Smooth muscle cell of the brain vasculature (primary cell): ENCODE measurements at places on chromosomes 5 and 9.

DNA sequence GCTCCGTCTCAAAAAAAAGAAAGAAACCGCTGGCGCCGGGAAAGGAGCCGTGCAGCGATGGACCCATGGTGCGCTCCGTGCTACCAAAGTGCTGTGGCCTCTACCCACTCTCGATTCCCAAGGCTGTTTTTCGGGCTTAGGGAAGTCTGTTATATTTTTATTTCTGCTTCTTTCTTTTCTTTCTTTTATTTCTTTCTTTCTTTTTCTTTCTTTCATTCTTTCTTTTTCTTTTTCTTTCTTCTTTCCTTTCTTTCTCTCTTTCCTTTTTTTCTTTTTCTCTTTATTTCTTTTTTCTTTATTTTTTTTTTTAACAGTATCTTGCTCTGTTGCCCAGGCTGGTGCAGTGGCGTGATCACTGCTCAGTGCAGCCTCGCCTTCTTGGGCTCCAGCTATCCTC is 87.5 kb downstream of the ANXA2R start:
- DNase-seq = no peak

GRCh38 chr9:136019041-136019680 is 58.0 kb upstream of the UBAC1 start:
- DNase-seq = no peak

DNA sequence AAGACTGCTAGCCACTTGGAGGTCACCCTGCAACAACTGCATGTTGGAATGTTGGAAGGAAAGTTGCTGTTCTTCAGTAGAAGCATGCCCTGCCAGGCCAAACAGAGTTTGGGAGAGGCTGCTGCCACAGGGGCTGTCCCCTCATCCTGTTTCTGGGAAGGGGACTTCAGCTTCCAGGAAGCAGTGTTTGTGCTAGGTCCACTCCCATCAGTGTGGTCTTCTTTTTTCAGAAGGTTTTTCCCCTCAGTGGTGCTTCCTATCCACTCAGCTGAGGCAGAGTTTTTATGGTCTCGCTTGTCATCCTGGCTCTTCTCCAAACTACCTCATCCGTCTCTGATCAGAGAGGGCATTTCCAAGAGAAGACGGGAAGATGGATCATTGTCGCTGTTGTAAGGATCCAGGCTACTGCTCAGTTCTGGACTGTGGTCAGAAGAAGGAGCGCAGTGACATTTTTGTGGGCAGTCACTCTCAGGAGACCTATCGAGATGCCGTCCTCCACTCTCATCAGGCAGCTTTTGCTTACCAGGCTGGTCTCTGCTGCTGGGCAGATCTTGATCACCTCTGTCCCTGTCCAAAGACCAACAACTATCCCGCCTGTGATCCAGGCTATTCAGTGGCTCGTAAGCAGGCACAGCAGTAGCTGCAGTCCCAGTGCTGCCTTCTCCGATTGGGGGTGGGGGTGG is 97.8 kb upstream of the C5orf63 start:
- no peak for DNase-seq

DNA sequence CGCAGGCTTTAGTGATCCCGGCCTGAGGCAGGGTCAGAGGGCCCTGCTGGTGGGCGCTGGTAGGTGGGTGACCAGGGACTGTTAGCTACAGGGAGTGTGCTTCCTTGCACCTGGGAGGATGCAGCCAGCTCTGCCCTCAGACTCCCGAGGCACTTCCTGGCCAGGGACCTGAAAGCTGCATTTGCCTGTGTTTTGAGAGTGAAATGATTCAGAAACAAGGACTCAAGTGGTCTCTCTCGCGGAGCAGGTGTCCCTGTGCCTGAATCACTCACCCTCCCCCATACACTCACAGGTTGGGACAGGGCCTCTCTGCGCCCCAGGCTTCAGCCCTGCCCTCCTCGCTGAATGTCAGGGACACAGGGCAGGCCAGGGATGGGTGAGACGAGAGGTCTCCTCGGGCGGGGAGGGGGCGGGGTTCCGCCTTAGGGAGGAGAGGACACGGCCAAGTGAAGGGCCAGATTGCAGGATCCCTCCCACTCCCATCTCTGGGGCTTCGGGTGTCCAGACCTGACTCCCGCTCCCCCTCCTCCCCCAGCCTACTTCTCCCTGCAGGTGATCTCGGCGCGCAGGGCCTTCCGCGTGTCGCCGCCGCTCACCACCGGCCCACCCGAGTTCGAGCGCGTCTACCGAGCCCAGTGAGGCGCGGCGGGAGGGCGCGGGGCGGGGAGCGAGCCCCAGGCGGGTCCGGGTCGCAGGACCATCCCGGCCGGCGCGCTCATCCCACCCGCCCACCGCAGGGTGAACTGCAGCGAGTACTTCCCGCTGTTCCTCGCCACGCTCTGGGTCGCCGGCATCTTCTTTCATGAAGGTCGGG is 1.5 kb downstream of the LTC4S start:
- no peak for DNase-seq

DNA sequence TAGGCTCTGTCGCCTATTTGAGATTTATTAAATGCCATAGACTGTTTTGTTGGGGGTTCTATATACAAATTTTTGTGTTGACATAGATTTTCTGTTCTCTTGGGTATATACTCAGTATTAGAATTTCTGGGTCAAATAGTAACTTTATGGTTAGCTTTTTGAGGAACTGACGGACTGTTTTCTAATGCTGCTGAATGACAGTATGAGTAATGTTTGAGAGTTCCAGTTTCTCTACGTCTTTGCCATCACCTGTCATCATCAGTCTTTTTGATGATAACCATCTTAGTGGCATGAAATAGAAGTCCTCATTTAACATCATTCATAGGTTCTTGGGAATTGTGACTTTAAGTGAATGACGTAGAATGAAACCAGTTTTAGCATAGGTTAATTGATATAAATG is 60.1 kb downstream of the CCDC171 start:
- no peak for DNase-seq

- DNase-seq = no peak
These were observed 21.3 kb upstream of the MEGF9 start for GRCh38 chr9:120735415-120736126.

- DNase-seq = no peak
These were observed 157.2 kb upstream of the CDH18 start for GRCh38 chr5:20145240-20145639.

DNA sequence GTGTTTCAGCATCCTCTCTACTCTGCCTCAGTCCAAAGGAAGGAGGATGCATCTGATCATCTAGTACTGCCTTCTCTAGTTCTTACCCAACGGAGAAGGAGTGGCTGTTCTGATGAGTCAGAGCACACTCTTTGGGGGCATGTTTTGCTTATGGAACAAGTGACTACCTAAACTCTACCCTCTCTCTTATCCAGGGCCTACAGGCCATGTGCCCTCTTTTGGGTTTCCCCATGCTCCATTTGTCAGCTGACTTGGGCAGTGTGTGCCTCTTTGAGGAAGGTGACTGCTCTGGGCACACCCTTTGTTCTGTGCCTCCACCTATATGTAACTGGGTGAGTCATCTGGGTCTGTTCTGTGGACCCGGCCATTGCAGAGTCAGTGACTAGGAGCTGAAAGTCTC is 89.6 kb upstream of the BNC2 start:
- DNase-seq = no peak

- DNase-seq = no peak
These were observed 98.3 kb downstream of the F2RL2 start for GRCh38 chr5:76524868-76525267.

DNA sequence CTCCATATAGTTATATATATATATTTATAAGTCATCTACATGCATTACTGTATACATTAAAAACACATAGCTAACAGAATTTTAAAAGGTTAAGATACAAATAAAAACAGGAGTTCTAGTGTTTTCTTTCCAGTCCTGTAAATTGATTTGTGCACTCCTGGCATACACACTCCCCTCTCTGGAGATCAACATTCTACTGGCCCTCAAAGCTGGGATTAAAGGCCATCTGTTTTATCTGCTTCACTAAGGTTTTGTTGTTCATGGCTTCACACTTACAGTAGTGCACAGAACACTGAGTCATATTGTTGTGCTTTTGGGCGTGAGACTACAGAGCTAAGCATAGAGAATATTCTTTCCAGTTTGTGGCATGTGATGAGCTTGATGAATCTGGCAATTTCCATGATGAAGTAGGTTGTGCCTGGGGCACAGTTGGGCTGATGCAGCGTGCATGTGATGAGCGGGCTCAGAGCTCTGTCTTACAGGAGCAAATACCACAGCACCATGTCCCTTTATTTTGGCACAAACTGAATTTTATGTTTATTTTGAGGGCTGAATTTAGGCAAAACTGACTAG is 98.2 kb downstream of the TAF11L14 start:
- DNase-seq = no peak

DNA sequence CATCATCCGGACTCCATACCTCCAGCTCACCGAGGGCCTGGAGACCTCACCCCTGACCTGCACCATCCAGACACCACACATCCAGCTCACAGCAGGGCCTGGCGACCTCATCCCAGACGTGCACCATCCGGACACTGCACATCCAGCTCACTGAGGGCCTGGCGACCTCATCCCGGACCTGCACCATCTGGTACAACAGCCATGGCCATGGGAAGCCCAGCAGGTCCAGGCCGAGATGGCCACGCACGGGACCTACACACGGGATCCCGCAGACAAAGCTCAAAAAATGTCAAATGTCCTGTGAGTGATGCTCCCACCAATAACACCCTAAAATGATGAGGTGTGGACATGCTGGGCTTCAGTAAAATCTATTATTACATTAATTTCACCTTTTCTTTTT is 9.7 kb downstream of the TERT start:
- DNase-seq = no peak

DNA sequence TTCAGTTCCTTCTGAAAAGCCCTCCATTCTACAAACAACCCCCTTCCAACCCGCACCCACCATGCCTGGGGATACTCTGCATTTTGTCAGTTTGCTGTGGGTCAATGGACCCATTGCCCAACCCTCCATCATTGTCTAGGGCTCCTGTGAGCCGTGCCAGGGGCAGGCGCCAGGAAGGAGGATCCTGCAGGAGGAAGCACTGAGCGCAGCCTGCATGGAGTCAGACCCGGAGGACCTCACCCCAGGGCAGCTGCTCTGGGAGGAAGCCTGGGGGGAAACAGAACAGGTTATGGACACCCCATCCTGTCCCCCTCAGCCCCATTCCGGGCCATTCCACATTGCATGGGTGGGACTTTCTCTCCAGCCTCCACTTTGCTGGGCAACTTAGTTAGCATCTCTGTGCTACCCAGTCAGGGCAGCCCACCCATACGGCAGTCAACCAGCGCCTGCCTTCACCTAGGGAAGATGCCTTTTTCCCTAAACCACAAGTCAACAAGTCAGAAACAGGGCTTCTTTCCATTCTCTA is 48.6 kb upstream of the VDAC1 start:
- no peak for DNase-seq

GRCh38 chr9:84493284-84493947 is 152.9 kb upstream of the SLC28A3 start:
- DNase-seq = no peak

GRCh38 chr9:10721301-10721700 is 108.5 kb upstream of the PTPRD start:
- no peak for DNase-seq

DNA sequence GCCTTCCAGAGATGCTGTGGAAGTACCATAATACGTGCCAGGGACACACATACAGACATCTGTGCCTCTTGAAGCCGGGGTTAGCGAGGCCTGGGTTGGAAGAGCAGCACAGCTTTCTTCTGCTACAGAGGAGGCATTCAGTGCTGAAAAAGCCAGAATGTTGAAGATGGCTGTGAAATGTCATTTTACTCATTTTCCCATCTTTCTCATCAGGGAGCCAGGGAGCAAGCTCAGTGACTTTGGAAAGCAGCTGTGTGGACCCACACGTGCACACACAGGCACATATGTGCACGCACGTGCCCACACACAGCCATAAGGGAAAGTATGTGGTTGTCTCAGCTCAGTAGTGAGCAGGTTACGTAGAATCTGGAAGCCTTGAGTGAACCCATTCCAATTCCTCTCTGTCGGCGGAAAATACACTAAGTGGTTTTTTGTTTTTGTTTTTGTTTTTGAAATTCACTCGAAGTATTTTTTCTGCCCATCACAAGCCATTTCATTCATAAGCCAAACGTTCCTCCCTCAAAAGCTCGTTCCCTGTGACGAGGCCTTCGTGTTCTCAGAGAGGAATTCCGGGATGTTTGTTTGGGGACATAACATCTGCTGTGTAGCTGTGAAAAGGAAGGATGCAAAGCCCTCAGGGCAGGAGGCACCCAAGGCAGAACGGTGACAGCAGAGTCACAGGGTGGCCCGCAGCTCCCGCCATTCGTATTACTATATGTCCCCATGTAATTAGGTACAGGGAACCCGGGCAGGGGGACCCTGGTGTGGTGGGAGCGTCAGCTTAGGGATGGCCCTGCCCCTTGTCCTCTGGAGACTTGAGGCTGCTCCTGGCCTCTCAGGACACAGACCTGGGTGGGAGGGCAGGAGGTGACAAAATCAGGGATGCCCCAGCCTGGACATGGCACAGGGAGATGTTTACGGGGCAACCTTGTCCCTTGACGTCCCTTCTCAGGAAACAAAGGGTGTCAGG is 29.0 kb upstream of the ANKRD33B start:
- no peak for DNase-seq

DNA sequence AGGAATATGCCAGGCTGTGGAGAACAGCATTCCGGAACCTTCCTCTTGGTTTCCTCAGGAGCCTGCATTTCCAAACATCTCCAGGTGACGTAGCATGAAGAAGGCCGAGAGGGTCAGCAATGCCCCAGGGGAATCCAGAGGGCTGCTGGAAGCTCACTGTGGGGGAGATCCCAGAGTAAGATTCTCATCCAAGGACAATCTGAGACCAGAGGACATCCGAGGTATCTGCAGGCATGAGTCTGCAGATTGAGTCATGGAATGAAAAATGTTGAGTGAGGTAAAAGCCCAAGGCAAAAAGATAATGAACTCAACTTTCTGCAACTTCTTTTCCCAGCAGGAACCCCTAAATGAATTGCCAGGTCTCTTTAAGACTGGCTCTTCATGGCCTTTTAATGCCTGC is 73.5 kb downstream of the KIF4B start:
- DNase-seq = no peak

- DNase-seq = no peak
These were observed 183.2 kb upstream of the POU5F2 start for GRCh38 chr5:93924628-93925027.

- DNase-seq = no peak
These were observed 62.8 kb upstream of the IL33 start for GRCh38 chr9:6152788-6153187.

GRCh38 chr9:70995511-70995910 is 125.9 kb downstream of the TRPM3 start:
- no peak for DNase-seq

DNA sequence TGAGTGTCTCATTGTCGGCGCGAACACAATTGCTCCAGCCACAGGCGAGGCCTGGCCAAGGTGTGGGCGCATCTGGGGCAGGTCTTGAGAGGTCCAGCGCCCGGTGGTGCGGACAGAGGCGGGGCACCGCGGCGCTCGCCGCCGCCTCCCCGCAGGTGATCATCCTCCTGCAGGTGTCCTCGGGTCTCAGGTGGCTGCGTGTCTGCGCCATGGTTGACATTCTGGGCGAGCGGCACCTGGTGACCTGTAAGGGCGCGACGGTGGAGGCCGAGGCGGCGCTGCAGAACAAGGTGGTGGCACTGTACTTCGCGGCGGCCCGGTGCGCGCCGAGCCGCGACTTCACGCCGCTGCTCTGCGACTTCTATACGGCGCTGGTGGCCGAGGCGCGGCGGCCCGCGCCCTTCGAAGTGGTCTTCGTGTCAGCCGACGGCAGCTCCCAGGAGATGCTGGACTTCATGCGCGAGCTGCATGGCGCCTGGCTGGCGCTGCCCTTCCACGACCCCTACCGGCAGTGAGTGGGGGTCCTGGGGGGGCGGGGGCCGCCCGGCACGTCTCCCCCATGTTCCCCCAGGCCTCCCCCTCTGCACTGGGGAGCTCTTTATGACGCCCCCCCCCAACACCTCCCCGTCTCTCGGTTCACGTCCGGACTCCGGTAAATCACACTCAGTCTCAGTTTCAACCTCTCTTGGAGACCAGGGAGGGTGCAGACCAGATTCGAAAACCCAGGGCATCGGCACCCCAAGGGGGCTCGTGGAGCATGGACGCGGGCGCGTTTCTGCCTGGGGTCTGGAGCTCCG is 446 bp downstream of the NXNL2 start:
- no peak for DNase-seq
